COLO829 (cell line): ENCODE measurements at places on chromosomes 5 and 9.
A peak's percentile ranks its signal among the peaks of the same experiment; 100 is the strongest.

DNA sequence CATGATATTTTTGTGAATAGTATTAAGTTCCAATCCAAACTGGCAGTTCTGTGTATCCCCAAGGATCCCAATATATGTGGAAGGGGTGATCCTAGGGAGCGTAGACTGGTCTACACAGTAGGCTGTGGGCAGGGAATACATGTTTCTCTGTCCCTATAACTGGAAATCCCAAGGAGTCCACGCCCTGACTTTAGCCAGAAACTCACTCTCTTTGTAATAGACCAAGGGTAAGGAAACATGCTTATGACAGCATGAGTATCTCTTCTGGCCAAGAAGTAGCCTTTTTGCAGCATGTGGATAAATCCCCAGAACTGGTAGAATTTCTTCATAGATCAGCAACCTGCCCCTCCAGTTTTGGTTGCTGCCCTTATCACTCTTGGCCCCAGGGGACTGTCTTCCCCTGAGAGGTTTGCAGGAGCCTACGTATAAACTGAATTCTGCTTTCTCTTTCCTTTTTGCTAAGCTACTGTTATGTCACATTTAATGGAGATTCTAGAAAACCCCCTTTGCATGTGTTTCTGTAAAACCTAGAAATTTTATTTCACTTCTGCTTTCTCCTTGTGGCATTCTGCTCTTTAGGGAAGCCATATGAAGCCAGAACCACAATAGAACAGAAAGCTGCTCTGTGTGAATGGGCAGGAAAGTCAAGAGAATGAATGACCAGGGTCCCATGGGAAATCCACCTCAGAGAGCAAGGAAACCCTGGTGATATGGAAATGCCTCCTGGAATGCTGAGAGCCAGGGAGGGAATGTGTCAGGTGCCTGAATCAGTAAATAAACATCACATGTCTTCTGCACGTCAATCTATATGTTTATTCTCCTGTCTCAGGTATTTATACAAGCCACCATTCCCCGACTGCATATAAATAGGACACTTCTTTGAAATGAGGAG is 3.5 kb downstream of the IFNA2 start:
- peak; percentile 3 for DNase-seq

DNA sequence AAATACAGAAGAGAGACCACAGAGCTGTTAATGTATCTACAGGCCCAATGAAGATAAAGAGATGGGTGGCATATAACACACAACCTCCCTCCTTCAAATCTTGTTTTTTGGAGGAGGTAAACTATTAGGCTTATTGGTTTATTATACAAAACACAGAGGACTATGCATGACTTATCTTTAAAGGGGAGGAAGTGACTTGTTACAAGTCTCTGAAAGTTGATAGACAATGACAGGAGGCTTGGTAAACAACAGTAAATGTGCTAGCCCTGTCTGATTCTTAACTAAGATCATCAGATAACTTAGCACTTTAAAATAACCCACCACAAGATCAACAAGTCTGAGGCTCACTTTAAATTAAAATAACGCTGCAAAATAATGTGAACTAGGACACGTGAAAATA is 219.0 kb downstream of the MLLT3 start:
- no peak for DNase-seq

- DNase-seq = no peak
These were observed 216.7 kb downstream of the SMARCA2 start for GRCh38 chr9:2231829-2232228.

- DNase-seq = no peak
These were observed 47.6 kb upstream of the EGFL7 start for GRCh38 chr9:136614967-136615623.

GRCh38 chr9:91162311-91162710 is 199.4 kb downstream of the AUH start:
- DNase-seq = peak; percentile 31
